ENCODE measurements at places on chromosomes 6 and 20.

- no peak for DNase-seq
Observed at GRCh38 chr20:60587986-60588385, 629.8 kb downstream of the CDH26 start.

GRCh38 chr20:7985916-7986315 is 33.6 kb downstream of the TMX4 start:
- no peak for DNase-seq

GRCh38 chr6:28914941-28915340 is 8.8 kb downstream of the TRIM27 start:
- DNase-seq, result no peak

- DNase-seq, result no peak
Observed at GRCh38 chr20:6122111-6122872, 538 bp downstream of the FERMT1 start.

DNA sequence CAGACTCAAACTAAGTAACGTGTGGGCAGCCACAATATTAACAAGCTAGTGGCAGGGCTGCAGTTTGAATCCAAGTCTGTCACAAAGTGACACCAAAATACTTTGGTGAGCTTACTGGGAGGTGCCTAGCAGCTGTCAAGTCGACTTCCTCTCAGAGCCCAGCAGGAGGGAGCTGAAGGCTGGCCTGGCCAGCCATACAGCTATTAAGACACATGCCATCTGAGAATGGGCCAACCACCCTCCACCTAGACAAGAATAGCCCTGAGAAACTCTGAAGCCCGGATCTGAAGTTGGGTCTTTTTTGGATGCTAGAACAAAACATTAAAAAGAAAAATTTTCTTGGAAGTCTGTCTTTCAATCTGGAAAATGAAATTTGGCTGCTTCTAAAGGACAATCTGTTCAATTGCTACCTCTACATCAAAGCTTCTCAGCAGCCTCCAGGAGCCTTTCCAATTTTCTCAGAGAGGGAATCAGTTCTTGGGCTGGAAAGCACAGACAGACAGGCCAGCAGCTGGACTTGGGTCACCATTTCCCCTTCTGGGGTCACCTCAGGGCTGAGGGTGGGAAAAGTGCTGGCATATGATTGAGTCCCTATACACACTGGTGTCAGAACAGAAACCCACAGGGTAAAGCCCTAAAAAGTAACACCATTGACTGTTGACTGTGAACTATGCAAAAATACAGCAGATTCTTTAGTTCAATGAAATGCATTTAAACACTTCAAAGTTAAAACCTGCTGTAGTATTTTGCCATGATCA is 42.9 kb downstream of the UQCC1 start:
- no peak for DNase-seq

DNA sequence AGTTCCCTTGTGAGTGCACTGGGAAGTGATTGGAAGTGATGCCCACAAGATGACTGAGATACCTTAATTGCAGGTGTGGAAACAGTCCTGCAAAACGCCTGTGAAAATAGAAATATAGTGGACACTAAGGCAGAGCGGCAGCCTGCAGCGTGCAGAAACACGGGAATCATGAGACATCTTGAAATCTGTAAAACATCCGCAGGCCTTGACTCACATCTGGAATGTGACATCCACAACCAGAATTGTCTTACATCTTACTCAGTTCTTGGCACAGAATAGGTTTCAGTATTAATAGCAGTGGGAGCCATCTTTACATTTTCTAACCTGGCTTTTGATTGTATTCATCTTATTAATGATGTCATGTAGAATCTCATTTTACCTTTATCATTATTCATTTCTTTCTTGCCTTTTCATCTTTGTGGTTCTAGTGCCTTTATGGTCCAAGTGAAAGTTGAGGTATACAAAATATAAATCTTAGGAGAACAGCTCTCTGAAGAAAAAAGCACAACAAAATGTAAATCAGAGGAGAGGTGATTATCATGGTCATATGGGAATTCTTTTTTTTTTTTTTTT is 44.6 kb downstream of the CDYL start:
- DNase-seq, result no peak

DNA sequence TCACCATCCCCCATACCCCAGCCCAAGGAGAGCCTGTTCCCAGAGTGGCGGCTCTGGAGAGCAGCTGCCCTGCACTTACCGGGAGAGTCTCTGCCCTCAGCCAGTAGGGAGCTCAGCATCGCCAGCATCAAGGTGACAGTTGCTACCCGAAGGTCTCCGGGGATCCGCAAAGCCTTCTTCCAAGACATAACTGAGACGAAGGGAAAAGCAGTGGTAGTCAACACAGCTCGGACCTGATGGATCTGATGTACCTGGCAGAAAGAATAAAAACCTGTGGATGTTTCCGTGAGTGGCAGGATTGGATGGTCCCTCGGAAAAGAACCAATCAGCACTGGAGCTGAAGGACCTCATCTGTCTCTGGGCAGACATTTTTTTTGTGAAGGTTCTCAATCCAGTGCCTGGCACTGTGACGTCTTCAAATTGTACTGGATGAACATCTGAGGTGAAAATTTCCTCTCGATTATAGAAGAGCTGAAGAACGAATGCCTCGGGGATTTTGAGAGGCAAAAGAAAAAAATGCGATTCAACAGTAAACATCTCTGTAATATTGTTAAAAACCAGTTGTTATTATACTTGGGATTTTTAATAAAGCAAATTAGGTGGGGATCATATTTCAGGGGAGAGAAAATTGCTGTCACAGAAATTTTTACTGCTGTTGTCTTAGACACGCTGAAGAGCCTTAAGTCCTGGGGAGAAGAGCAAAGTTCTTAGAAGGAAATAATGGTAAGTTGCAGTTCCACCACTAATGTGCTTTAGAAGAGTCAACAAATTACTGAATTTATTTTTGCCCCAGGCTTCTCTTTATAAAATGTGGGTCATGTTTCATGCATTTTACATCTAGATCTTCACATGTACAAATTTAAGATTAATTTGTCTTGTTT is at the start of gene HLA-DQB1:
TSS of gene HLA-DQB1 (minus strand) at position 238 of the 881 bp plus-strand sequence. CDS start at position 188, 50 bp downstream.
- peak; percentile 30 for DNase-seq

GRCh38 chr6:169824848-169825557 is 73.6 kb downstream of the ERMARD start:
- DNase-seq, result no peak

GRCh38 chr20:21214431-21214830 is 88.5 kb downstream of the KIZ start:
- no peak for DNase-seq

DNA sequence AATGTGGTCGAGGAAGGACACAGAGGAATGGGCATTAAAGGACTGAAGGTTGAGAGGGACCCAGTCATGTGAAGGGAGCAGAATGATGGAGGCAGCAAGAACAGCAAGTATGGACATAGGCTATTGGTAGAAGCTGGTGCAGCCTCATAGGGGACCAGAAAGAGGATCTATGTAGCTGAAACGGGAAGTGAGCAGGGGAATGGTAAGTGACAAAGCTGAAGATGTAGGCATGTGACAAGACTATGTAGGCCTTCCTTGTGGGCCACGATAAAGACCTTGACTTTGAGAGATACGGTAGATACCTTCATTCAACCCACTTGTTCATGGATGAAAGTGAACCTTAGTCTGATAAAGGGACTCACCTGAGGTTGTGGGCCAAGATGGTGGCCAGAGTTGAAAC is 3.5 kb downstream of the CTNNBL1 start:
- no peak for DNase-seq

DNA sequence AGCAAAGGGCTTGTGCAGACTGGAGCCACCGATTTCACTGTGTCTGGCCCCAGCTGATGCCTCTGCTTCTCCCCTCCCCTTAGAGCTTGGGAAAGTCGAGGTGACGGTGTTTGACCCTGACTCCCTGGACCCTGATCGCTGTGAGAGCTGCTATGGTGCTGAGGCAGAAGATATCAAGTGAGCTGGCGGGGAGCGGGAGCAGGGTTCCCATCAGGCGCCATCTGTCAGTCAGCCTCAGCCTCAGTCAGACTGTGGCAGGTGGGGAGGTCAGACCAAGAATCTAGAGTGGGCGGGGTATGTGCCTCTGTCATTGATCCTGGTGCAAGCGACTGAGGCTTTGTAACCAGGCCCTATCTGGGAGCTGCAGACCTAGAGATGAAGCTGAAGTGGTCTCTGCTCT is 5.5 kb downstream of the ERGIC3 start:
- DNase-seq, result no peak

Measured in tibial artery (tissue), 4 donors.